ENCODE measurements at places on chromosomes 1 and 21.

GRCh38 chr1:243434594-243434993 is 178.8 kb downstream of the SDCCAG8 start:
- no peak for DNase-seq

GRCh38 chr1:226635456-226635941 is 86.9 kb downstream of the STUM start:
- no peak for DNase-seq

- no peak for DNase-seq
These were observed 263.4 kb upstream of the SNX7 start for GRCh38 chr1:98398092-98398491.

- peak; percentile 28 for DNase-seq
These were observed 246.3 kb upstream of the RAB4A start for GRCh38 chr1:229024528-229025130.

GRCh38 chr1:59169703-59170102 is 127.2 kb upstream of the FGGY start:
- DNase-seq, result no peak

All from AG04449 (cell line).